ENCODE measurements at places on chromosomes 13 and 19.

GRCh38 chr13:104140552-104140951 lies 1074.3 kb upstream of the SLC10A2 start:
- no peak for DNase-seq

DNA sequence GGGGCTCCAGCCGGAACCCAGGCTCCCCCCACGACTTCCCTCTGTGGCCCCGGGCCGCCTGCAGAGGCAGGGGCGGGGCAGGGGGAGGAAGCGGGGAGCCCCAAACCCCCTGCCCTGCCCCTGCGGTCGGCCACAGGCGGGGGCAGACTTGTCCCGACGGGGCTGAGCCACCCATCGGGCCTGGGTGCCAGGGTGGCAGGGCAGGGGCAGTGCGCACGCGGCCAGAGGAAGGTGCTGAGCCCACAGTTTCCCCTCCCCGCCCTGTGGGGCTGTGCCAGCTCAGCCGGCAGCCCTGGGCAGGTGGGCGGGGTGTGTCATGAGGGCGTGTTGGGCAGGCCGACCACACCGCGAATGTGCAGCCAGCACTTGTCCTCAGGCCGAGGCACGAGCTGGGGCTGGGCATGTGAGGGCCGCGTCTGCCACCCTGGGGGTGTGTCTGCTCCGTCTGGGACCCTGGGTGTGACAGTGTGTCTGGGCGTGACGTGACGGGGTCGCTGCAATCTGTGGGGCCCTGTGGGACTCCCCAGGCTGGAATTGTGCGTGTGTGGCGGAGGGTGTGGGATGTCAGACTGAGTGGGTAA lies 17.7 kb downstream of the CCDC97 start:
- peak; percentile 75 for DNase-seq

DNA sequence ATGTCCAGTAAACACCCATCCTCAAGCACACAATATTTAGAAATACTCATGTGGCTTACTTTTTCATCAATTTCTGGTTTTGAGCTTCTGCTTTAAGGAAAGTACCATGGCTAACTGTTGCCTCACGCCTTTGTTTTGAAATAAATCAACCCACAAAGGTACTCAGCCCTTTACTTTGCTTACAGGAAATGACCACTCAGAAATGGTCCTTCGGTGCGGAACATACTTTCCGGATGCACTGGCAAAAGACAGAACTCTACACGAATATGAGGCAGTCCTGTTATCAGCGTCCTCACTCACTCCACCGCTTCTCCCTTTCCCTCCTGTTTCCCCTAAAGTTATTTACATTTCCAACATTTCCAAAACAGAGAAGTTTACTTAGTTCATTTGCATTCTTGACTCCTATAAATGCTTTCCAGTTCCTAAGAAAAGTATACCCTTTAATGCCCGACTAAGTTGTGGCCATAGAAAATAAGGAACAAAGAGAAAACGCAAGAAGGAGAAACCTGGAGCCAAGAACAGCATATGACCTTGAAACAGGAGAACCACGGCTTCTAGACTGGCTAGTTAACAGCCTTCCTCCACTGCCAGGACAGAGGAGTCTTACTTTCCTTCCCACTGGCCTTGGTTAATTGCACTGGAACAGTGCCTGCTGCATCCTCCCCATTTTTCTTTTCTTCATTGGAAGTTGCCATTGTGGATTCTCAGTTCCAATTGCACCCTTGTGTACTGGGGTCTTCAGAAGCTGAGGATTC lies 10.6 kb downstream of the FPR2 start:
- DNase-seq, result no peak

GRCh38 chr13:75550159-75550567 lies 572 bp downstream of the UCHL3 start:
- DNase-seq, result no peak

DNA sequence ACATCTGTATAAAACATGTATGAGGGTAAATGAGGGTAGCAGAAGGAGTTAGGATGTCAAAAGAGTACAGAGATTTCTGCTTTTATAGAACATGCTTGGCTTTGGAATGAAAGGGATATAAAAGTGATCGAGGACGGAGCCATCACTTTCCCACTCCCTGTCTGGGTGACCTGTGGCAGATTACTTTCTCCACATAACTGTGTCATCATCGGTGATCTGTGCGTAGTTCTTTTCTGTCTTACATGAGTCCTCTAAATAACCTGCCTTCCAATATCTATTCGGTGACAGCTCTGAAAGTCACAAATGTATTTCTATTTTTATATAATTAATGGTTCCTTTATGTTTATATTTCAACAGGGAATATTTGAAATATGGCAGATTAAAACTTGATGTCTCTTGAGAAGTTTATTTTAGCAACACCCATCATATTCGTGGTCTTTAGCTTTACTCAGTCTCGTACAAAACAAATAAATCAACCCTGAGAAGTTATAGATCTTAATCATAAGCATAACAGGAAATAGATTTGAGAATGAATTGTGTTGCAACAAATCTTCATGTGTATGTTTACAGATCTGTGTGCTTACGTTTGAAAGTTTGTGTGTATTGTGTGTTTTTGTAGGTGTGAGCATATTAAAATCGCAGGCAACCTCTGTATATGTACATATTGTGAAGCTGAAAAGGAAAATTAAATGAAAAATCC lies 1094.3 kb downstream of the EFNB2 start:
- no peak for DNase-seq

- DNase-seq, result no peak
These were observed 3.0 kb downstream of the PTOV1 start for GRCh38 chr19:49853852-49854377.

DNA sequence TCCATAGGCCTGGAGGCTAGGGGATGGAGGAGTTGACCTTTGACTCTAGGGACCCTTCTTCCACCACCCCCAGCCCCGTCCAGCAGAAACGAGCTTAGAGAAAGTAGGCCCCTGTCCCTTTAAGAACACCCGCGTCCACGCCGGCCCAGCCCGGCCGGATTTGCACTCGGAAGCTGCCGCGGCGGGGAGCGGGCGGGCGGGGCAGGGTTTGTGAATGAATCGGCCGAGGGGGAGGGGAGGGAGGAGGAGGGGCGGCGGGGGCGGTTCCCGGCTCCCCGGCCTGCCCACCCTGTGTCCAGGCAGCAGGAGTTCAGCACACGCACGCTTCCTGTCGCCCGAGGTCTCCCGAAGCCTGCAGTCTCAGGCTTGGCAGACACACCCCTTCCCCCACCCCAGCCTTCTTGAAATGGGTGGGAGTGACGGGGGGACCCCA lies 1.5 kb downstream of the UNC13A start:
- no peak for DNase-seq

GRCh38 chr13:21297447-21297846 lies 121.0 kb downstream of the MRPL57 start:
- no peak for DNase-seq

DNA sequence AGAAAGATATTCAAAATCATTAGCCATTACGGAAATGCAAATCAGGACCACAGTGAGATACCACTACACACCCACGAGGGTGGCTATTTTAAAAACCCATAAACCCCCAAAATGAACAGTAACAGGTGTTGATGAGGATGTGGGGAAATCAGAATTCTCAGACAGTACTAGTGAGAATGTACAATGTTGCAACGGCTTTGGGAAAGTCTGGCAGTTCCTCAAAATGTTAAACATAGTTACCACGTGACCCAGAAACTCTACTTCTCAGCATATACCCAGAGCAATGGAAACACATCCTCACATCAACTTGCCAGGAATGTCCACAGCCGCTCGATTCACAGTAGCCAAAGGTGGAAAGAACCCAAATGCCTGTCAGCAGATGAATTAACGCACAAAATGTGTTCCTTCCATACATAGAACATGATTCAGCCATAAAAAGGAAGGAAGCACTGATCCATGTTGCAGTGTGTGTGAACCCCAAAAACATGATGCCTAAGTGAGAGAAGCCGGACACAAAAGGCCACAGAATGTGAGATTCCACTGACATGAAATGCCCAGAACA lies 7.0 kb downstream of the PLVAP start:
- no peak for DNase-seq

- peak; percentile 24 for DNase-seq
These were observed 128.4 kb downstream of the DPF1 start for GRCh38 chr19:38095411-38096308.

DNA sequence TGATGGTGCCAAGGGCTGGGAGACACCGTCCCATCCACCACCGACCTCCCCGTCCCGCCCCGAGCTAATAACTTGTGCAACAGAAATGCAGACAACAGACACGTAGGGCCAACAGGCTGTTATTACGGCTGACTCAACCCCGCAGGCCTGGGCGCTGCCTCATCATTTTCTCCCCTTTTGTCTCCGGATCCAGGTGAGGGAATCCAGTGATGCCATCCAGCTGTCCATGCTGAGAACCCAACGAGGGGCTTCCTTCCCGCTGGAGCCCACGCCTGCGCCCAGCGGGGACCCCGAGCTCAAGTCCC lies 6.4 kb upstream of the DIRAS1 start:
- DNase-seq, result no peak

DNA sequence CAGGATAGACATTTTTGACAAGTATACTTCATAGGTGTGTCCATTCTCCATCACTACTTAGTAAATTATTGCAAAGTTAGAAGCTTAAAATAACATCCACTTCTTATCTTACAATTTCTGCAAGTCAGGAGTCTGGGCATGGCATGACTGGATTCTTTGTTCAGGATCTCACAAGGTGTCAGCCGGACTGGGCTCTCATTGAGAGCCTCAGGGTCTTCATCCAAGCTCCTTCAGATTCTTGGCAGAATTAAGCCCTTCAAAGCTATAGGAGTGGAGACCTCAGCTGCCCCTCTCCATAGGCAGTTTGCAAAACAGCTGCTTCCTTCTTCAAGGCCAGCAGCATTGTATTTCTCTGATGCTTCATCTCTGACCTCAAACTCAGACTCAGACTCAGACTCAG lies 9.1 kb upstream of the SIN3B start:
- no peak for DNase-seq

DNA sequence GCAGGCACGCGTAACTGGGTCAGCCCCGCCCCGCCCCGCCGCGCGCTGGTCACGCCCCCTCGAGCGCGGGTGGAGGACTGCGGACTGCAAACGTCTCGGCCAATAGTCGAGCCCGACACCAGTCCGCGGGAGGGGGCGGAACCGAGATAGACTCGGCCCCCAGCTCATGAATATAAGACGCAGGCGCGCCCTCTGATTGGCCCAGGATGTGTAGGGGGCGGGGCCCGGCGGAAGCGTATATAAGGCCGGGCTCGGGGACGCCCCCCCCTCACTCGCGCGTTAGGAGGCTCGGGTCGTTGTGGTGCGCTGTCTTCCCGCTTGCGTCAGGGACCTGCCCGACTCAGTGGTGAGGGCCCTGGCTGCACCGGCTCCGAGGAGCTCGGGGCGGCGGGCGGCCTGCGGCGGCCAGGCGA lies at the start of gene CIRBP:
Gene CIRBP, plus strand, starts transcription at position 268 of the 413 bp plus-strand sequence. CDS start 1,602 bp downstream, outside the sequence.
- peak; percentile 98 for DNase-seq

GRCh38 chr19:29365836-29366417 lies 153.0 kb upstream of the UQCRFS1 start:
- no peak for DNase-seq

DNA sequence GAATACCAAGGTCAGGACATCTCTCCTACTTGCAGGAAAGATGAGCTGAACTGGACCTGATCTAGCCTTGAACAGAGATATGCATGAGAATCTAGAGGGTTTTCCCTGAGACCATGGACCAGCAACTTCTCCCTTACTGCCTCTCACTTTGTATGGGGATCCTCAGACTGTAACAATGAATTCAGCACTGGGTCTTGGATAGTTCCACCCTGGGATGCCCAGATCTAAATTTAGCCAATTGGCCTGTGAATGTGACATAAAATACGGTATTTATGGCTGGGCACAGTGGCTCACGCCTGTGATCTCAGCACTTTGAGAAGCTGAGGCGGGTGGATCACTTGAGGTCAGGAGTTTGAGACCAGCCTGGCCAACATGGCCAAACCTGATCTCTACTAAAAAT lies 15.3 kb upstream of the LILRA2 start:
- DNase-seq, result no peak

DNA sequence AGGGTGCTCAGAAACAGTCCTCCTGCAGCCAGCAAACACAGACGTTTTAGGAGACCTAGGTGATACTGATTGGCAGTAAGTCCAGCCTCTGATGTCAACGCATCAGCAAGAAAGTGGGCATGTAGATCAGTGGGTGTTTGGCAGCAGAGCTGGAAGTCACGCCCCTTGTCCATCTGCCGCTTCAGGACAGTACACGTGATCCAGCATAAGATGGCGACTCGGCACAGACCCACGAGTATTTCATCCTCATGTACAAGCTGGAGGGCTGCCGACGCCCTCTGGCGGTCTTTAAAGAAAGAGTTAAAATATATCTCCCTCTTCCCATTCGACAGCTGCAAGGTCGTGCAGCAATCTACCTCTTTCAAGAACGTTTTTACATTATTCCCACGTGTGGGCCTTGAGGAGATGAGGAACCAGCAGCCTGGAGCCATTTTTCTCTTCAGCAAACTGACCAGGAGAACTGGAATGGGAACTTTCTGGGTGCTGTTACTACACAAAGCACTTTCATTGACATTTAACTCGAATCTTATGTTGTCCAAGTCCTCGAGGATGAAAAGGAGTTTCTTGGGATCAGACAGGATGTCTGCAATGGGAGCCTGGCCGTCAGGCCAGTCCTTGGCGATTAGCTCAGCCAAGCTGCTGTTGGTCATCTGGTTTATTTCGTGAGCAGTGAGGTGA lies 22.3 kb downstream of the NLRP11 start:
- DNase-seq, result no peak

DNA sequence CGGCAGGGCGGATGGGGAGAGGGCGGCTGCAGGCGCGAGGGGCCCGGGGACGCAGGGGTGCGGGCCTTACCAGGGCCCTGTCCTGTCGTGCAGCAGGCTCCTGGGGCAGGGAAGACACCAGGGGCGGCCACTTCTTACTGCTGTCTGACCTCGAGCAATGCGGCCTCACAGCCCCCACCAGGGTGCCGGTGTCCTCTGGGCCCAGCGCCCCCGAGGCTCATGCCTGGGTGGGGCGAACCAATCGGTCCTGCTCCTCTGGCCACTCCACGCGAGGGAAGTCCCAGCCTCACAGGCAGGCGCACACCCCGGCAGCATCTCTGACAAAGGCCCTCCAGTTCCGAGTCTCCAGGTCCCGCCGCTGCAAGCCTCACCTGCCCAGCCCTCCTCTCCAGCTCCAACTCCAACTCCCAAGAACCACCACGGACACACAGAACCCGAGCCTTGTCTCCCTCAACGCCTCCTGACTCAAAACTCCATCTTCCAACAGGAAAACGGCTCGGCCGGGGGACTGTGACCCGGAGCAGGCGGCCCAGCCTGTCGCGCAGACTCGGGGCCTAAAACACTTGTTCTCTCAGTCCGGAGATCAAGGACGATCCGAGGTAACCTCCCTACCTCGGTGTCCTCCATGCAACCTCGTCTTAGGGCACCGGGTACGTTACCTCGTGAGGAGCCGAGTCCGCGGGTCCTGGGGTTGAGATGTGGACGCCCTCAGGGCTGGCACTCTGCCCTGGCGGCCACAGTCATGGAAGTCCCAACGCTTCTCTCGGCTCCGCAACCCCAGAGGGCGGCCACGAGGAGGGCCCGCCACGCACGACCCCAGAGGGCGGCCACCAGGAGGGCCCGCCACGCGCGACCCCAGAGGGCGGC lies 6.5 kb downstream of the FGF22 start:
- DNase-seq, result no peak
